ENCODE measurements at places on chromosomes 1 and 21. TPM values are rescaled to one million over a fixed set of nuclear protein-coding genes. Genes with fewer than 3 reads are reported as not detected.

GRCh38 chr1:207346513-207346912, 25.0 kb downstream of the CD55 start:
- no peak for DNase-seq

DNA sequence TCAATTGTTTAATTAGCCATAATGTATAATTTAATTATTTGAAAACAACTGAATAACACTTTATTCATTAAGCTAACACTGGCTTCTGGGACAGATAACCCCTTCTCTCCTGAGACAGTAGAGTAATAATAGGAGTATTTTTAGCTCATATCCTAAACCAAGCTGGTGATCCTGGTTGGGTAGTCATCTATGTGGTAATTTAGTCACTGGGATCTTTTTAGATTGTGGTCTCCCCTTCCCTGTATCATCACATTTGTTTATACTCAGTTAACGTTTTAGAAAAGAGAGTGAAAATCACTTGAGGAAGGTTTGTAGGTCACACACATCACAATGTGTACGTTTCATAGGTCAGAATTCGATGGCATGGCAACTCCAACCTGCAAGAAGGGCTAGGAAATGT, 1356.6 kb upstream of the ADGRL2 start:
- no peak for DNase-seq

DNA sequence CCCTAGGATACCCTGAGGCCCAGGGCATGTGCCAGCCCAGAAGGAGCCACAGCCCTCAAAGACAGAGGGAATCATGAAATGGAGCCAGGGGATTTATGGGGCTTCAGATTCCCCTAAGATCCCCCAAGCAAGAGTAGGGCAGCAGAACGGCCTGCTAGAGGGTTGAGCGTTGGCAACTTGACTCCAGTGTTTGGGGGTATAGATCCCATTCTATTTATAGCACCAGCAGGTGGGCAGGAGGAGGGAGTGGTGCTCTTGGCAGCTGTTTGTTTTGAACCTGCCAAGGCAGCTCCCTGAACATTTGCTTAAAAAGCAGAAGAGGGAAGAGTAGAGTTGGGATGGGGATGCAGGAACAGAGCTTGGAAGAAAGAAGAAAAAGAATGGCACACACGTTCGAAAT, 33.7 kb downstream of the GLUL start:
- DNase-seq, result no peak

DNA sequence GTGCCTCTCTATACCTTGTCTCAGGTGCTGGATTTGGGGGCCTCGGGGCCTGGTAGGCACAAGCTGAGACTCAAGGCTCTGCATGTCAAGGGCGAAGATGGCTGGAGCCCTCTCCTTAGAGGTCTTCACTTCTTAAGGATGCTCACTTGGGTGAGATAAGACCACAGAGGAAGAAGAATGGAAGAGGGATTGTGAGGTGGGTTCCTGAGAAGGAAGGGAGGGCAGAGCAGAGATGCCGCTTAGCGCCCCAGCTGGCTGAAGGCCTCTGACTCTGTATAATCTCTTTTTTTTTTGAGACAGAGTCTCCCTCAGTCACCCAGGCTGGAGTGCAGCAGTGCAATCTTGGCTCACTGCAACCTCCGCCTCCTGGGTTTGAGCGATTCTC, 32.2 kb downstream of the SOX13 start:
- DNase-seq, result no peak

DNA sequence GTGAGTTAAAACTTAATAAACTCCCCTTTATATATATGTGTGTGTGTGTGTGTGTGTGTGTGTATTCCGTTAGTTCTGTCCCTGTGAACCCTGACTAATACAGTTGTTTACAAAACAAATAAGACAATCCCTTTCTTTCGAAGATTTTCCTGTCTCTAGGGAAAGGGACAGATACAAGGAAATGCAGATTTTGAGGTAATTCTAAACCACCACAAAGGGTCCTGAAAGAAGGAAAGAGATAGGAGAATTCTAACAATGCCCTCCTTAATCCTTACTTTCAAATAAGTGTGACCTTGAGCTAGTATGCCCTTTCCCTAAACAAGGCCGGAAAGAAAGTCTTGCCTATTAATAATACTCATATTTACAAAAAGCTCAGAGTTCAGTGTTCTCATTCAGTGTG, 164.8 kb upstream of the COL11A1 start:
- DNase-seq, result no peak

DNA sequence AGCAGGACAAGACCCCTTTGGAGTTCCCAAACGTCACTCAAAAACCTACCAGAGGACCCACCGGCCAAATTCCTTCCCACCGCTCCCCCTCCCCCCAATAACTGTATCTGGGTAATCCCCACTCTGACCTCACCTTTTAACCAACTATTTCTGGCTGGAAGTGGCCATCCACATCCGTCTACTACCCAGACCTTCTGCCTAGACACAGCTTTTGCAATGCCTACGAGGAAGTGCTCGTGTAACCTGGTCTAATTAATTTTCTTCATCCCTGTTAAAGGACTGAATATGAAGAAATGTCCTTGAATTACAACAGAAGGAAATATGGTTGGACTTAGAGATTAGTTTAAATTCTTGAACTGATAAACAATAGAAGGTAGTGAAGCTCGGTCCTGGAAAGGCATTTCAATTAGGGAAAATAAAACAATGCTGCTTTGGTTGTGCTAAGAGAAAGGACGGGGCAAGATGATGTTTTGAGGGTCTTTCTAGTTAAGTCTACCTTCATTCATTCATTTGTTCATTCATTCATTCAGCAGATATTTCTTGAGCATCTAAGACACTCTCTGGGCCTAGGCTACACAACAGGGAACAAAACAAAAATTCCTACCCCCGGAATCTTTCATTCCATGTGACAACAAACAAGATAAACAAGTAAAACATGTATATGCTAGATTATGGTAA, 18.8 kb downstream of the AVPR1B start:
- DNase-seq, result no peak

DNA sequence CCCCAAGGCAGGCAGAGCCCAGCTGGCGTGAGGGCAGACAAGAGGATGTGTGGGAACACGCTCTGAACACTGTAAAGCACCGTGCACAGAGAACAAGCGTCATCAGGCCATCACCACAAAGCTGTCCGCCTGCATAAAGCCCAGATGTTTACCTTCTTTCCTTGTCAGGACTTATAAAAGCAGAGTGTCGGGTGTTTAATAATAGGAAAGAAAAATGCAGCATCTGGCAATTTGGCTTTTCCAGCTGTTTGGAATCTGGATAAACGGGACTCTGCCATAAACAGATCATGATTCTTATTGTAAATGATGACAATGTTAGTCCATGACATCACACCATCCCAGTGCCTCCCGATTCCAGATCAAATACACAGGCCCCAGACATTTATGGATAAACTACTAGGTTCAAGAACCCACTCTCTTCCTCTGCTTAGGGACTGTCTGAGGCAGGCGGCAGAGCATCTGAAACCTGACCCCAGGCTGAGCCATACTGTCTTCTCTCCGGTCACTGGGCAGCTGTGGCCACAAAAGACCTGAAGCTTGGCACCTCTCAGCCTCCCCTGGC, 4.2 kb downstream of the GLIS1 start:
- DNase-seq, result peak; percentile 52

- peak; percentile 59 for DNase-seq
These were observed 4.7 kb downstream of the PRDM16 start for GRCh38 chr1:3073489-3074296.

Gene ITGB3BP
- 29.1 TPM for polyA plus RNA-seq

Gene MNDA
- 2.6 TPM for polyA plus RNA-seq

Gene TMEM61
- 42.7 TPM for polyA plus RNA-seq

Gene VSIG8
- 8.1 TPM for polyA plus RNA-seq

Gene KCNE1
- 4.4 TPM for polyA plus RNA-seq

Gene KCNK2
- not detected for polyA plus RNA-seq
